ENCODE measurements at places on chromosomes 12 and 14.

GRCh38 chr12:132550014-132550802 lies 60.2 kb downstream of the LRCOL1 start:
- no peak for DNase-seq

- no peak for DNase-seq
Observed at GRCh38 chr12:42819846-42820245, 230.3 kb upstream of the PRICKLE1 start.

DNA sequence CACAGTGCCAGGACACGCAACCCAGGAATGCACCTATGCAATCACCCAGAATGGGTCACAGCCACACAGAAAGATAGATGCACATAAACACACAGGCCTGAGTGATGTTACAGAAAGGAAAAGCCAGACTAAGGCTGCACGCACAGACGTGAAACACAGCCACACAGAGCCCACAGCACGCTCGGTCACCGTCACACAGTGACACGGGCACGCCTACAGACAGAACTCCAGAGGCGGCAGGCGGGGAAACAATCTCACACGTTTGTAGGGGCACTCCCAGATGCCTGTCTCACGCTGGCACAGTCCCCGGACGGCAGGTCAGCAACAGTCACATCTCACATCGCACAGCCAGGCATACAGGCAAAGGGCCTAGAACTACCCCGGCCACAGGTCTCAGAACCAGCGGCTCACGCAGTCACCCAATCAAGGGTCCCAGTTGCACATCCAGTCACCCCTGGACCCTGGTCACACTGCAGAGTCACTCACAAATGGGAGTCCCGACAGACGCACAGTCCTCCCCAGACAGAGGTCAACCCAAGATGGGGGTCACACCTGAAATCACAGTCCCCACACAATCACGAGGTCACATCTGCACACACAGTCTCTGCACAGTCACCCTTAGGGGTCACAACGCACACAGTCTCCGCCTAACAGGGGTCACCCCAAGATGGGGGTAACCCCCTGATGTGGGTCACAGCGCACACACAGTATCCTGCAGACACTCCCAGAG lies 790 bp downstream of the SSH1 start:
- no peak for DNase-seq

- DNase-seq, result no peak
Observed at GRCh38 chr12:66925083-66925482, 246.2 kb upstream of the GRIP1 start.

DNA sequence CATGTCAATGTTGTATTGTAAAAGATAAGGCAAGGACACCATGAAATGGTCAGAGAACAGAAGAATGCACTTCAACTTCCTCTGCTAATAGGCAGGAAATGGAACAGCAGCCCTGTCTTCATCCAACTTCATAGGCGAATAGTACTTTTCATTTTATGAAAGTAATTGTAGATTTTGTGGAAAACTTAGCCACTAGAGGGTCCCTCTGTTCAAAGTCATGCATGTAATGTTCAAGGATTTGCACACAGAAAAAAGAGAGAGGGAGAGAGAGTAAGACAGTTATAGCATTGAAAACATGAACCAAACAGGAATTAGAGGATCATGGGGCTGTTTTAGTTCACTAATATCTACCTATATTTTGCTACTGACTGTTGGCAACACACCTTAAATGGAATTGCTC lies 172.2 kb downstream of the FLRT2 start:
- no peak for DNase-seq

DNA sequence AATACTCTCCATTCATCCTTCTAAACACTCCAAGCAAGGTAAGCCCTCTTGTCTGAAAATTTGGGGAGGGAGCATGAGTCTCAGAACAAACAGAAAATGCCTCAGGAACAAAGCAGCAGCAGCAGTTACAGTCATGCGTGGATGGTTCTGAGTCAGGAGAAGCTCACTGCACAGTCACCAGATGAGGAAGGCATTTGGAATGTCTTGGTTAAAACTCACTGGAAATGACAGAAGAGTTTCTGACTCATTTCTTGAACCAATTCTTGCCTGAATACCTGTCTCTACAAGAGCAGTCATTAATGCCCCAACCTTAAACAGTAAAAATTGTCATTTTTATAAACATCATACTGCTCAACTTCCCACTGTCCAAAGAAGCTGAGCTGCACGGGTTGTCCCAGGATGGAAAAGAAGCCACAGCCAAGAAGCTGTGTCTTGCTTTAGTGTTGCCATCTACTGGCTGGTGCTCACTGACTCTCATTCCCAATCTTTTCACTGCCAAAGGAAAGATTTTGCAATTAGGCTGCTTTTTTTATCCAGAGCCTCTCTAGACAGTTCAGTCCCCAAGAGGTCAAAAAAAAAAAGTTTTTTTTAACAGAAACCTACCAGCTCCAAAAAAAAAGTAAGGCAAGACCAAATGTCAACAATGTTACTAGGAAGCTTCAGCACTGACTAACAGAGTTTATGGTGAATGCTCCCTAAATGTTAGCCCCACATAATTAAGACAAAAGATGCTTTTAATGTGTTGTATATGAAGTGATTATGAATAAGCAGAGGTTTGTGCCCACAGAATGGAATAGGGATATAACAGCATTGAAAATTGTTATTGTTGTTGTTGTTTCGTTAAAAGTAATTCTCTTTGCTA lies 40.4 kb downstream of the KICS2 start:
- DNase-seq, result no peak

DNA sequence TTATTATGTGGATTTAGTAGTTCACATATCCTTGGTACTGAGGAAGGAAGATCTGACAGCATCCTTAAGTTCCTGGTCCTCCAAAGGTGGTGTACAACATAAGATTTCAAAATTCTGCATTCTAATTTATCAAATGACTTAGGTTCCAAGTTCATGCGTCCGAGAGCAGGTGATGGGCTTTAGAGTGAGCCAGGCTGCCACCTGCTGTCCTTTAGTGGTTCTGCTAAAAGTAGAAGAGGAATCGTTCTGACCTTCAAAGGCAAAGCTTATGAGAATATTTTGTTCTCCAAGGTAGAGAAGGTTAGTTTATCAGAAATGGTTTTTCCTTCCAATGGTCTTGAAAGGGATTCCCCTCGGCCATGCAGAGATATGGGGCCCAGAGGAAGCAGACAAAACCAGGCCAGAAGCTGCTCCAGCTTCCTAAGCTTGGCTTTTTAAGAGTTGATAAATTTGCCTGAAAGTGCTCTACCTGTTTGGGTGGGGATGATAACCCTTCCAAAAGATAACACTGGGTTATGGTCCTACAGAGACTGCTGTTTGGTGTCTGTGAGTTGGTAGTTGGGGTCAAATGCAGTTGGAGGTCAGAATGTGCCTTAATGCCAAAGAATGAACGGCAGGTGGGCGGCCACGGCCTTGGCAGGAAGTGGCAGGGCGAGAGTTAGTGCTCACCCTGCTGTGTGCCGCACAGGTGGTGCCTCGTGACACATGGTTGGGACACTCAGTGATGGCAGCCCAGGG lies 29.1 kb upstream of the LRTM2 start:
- peak; percentile 34 for DNase-seq

DNA sequence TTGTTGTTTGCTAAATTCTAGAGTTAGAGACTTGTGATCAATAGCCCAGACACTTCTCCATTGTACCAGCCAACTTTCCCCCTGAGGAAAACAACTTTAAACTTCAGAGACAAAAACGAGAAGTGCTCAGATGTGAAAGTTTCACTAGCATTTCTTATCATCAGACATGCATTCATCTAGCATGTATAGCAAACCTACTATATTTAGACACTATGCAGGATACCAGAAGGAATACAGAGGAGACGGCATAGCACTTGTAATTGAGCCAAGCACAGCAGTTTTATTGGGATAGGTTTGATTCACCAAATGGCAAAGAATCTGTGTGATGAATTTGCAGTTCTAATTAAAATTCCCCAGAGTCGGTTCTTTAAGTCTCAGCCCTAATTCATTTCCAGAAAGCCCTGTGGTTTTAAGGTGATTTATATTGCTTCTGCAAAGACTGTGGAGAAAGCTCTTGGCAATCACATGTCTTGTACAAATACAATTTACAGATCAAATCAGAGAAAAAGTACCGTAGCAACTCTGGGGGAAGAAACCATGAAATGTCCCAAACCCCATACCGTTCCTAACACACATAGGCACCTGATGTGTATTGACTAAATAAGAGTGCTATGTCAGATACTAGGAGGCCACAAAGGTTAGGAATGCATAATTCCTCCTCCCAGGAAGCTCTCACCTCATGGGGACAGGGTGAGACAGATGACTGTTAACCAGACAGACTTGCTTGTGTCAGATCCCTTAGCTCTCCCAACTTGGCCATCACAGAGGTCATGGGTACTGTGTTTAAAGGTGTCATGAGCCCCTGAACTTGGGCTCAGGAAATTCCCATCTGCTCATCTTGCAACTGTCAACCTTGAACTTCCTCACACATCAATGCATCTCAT lies 69.6 kb upstream of the KRAS start:
- no peak for DNase-seq

GRCh38 chr14:37343307-37344094 lies 145.8 kb downstream of the MIPOL1 start:
- DNase-seq, result no peak

- no peak for DNase-seq
Observed at GRCh38 chr14:75223664-75224154, 47.3 kb upstream of the TMED10 start.

DNA sequence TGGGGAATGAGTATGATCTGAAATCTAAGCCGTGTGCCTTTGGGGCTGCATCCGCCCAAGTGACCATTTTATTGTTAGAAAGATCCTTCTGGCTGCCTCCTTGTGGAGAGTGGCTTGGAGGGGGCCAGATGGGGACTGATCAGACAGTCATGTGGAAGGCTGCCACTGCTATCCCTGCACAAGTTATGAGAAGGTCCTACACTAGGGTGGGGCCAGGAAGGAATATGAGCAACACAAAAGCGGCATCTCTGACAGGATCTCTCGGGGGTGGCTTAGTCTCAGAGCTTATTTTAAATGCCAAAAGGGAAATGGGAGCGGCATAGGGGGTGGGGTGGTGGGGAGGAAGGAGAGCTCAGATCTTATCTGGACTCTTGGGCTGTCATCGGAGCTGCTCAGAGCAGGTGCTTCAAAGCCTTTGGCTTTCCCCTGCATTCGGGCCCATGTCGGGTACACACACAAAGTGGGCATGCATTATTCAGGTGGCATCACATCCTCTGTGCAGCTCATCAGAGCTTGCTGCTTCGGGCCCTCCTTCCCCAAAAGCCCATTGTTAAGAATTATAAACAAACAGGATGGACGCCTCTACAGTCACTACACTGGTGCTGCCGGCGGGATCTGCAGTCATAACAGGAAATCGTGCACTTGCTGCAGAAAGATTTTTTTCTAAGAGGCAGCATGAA lies 805.4 kb downstream of the VRK1 start:
- no peak for DNase-seq

- DNase-seq, result no peak
Observed at GRCh38 chr12:92571169-92571568, 131.6 kb upstream of the PLEKHG7 start.

DNA sequence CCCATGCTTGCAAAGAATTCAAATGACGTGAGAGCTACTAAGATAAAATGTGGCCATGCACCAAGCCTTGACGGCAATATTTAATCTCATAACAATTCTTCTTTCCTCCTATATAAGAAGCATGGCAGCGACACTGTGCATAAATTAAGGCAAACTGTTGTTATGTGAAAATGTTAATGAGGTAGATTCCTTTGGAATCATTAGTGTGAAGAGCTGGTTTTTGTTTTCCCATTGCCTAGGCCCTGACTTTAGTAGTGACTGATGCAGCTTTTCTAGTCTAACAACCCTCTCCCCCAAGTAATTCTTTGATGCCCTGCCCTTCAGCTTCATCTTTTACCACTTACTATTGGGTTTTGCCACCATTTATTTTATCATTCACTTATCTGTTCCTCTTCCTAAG lies 10.6 kb upstream of the PSEN1 start:
- no peak for DNase-seq

DNA sequence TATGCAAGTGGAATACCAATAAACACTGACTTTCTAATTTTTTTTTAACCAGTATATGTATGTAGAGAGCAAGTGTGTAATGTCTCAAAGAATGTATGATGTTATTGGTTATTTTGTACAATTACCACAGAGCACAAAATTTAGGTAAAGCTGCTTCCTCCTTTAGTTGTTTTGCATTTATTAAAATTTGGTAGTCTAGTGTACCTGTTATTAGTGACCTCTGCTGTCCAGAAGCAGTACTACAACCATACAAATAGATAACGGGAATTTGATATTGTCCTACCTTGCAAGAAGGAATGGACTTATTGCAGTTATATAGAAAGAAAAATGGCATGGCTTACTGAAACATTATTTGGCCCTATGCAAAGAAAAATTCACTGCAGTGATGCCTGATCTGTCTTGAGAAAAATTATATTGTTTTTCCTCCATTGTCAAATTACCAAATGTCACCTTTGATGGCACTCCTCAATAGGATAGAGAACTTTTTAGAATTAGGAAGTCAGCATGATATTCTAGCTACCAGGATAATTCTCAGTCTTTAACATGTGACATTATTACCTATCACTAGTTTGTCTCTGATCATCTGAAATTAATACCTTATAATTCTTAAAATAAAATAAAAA lies 153.9 kb upstream of the RMST start:
- DNase-seq, result peak; percentile 31

DNA sequence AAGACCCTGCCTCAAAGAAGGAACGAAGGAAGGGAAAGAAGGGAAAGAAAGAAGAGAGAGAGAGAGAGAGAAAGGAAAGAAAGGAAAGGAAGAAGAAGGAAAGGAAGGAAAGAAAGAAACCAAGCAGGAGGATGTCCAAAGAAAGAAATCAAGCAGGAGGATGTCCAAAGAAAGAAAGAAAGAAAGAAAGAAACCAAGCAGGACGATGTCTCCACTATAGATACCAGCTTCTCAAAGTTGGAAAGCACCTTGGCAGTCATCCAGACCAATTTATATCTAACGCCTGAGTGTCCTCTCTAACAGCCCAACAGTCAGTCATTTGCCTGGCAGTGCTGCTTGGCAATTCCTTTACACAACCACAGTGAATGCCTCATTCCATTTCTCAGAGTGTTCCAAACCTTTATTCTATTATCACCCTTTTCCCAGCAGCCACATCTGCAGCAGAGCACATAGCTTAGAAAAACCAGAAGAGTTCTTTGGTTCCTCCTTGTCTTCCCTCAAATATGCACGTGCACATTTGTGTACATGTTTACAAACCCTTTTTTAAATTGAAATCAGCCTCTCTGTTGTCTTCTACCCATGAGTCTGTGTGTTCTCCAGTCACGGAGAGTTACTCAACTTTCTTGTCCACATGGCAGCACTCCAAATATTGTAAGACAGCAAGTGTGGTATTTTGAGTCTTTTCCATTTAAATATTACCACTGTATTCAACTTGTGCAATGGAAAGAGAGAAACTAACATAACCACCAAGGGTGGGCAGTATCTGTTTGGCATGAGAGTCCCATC lies 138.4 kb downstream of the STXBP6 start:
- DNase-seq, result no peak

Measured in GM12864 (cell line).